ENCODE measurements at places on chromosomes 2 and 18.

DNA sequence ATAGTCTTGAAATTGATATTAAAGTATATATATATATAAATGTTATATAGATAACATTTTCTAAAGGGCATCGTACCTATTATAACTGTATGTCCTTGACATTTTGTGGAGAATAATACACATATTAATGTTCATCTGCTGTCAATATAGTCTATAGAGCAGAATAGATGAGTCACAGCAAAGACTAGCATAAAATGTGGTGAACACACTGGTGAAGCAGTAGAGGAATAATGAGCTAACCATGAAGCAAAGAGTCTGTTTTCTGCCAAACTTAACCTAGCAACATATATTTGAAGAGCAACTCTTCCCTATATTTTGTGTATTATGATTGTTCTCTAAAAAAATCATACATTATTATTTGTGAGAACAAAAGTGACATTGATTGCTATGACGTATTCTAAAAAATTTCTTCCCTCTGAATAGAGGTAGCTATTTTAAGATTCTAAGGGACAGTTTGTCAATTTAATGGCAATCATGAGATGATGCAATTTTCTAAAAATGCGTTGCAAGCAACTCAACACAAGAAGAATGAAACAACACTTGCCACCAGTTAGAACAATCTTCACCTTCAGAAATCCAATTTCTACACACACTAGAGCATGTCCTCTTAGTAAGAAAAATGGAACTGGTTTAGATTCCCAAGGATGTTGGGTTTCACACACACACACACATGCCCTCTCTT, 22.0 kb downstream of the DOCK10 start:
- DNase-seq: no peak

GRCh38 chr2:145079641-145080040, 559.7 kb upstream of the ZEB2 start:
- DNase-seq: no peak

DNA sequence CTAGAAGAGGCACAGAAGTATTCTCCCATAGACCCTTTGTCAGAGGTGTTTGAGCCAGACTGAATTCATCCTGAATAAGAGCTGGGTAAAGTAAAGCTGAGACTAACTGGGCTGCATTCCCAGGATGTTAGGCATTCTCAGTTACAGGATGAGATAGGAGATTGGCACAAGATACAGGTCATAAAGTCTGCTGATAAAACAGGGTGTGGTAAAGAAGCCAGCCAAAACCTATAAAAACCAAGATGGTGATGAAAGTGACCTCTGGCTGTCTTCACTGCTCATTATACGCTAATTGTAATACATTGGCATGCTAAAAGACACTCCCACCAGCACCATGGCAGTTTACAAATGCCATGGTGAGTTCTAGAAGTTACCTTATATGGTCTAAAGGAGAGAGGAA, 364.9 kb upstream of the TMEFF2 start:
- no peak for DNase-seq

- no peak for DNase-seq
Measured at GRCh38 chr2:20568501-20569463, 82.1 kb downstream of the HS1BP3 start.

DNA sequence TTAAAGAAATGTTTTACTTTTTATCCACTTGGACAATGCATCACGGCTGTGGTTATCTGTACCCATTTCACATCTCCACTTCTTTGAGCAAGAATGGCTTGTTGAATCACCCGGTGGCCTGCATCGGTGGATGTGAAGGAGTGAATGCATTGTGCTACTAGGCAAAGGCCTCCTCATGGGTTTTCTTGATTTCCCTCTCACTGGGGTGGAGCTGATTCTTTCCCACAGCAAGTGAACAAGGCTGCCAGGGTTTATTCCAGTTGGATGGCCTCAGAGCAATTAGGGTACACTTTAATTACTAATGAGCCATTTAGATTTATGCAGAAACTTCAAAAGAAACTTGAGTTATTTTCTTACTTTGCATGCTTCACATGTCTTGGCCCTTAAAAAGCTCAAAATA, 387.1 kb downstream of the RND3 start:
- DNase-seq: no peak

DNA sequence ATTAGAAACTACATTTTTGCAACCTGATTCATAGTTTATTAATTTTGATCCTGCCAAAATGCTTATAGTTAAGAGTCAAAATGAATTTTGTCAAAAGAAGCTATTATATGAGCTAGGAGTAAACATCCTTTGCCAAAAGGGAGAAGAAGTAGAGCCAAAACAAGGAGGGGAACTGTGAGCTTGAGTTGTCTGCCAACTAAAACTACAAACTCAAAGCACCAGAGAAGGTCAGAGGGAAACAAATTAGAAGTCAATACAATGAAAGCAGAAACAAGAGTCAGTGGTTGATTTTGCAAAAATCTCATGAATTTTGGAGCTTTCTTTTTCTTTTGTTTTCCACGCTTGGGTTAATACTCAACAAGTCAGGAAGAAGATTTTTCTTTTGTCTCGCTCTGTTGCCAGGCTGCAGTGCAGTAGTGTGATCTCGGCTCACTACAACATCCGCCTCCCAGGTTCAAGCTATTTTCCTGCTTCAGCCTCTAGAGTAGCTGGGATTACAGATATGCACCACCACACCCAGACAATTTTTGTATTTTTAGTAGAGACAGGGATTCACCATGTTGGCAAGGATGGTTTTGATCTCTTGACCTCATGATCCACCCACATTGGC, 508.5 kb downstream of the RIT2 start:
- DNase-seq: no peak

DNA sequence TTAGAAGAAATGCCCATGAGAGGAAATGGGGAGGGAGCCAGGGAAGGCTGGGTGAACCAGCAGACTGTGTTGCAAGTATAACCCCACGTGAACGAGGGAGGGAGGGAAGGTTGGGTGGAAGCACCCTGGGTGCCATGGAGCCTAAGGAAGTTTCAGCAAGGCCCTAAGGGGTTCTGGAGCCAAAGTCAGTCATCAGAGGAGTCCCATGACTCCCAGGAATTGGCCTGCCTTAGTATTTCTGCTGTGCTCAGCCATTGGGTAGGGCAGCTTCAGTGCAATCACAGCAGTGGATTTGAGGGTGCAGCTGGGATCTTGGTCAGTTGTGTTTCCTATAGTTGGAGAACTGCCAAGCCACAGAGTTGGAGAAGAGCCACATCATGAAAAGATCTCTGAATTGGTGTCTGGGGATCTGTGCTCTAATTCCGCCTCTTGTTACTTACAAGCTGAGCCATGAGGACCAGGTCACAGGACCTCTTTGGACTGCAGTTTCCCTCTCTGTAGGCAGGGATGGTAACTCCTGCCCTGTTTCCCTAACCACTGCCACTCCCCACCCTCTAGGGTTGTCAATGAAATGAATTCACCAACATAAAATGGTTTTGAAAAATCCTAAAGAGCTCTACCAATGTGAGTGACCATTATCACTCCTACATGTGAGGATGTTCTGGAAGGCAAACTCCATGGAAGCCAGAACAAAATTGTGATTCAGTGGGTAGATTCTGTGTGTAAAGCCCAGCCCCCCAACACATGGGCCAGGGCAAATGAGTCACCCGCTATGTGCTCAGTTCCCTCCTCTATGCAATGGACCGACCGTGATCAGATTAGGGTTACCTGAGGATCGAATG, 108.9 kb downstream of the CLIP4 start:
- DNase-seq: no peak

DNA sequence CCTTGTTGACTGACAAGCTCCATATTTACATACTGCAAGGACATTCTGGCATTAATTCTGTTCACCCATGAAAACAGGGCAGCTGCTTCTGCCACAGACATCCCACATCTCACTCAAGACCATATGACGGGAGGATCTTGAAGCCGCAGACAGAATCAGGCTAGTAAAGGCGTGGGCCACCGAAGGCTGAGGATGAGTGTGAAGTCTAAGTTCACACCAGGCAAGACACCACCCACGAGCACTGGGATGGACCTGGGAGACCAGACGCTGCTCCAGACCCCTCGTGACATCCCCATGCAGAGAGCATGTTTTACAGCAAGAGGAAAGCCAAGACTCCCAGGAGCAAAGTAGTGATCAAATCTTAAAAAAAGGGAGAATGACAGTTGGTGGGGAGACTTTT, 3.2 kb downstream of the FHL2 start:
- no peak for DNase-seq

DNA sequence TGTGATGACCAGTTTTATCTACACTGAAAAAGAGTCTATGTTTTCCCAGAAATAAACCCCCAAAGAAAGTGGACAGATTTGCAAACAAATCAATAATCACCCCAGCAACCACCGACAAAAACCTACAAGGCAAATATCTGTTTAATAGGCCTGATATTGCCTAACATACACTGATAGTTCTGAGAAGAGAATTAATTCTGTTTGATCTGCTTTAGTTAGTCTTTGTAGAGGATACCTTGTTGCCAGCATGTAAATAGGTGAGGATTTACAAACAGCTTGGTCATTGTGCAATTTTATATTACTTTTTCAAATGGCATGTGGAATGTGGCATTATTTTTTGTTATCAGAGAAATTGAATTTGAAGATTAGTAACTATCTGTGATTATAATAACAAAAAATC, 86.5 kb downstream of the DCC start:
- DNase-seq: no peak

GRCh38 chr2:191679818-191680600, 2.1 kb downstream of the NABP1 start:
- no peak for DNase-seq

DNA sequence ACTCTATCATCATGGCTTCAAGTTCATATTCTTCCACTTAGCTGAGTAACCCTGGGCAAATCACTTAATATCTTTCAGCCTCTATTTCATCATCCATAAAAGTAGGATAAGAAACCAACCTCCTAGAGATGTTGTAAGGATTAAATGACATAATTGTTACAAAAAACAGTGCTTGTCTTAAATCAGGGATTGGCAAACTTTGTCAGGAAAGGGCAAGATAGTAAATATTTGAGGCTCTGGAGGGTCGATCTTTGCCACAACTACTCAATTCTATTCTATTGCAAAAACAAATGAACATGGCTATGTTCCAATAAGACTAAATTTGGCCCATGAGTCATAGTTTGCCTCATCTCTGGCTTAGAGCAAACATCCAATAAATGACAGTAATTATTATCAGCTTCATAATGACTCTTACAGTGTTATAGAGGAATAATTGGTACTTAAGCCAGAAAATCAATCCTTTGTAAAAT, 184.7 kb downstream of the SATB2 start:
- no peak for DNase-seq

- DNase-seq: no peak
Measured at GRCh38 chr2:55047677-55048299, 2.5 kb downstream of the RTN4 start.

GRCh38 chr2:143960177-143960576, 559.7 kb downstream of the ZEB2 start:
- no peak for DNase-seq

- no peak for DNase-seq
Measured at GRCh38 chr2:120472891-120473309, 127.0 kb downstream of the INHBB start.

GRCh38 chr2:9665898-9666297, 35.1 kb upstream of the YWHAQ start:
- DNase-seq: no peak

DNA sequence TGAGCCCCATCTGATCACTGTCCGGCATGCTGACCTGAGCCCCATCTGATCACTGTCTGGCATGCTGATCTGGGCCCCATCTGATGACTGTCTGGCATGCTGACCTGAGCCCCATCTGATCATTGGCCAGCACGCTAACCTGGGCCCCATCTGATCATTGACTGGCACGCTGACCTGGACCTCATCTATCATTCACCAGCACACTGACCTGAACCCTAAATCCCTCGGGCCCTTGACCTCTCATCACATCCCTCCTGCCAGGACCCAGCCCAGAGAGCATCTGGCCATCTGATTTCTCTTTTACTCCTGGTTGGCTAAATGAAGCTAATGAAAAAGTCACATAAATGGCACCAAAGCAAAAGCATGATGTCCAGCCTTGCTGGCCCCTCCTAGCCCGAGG, 207.1 kb downstream of the NDUFA10 start:
- no peak for DNase-seq

DNA sequence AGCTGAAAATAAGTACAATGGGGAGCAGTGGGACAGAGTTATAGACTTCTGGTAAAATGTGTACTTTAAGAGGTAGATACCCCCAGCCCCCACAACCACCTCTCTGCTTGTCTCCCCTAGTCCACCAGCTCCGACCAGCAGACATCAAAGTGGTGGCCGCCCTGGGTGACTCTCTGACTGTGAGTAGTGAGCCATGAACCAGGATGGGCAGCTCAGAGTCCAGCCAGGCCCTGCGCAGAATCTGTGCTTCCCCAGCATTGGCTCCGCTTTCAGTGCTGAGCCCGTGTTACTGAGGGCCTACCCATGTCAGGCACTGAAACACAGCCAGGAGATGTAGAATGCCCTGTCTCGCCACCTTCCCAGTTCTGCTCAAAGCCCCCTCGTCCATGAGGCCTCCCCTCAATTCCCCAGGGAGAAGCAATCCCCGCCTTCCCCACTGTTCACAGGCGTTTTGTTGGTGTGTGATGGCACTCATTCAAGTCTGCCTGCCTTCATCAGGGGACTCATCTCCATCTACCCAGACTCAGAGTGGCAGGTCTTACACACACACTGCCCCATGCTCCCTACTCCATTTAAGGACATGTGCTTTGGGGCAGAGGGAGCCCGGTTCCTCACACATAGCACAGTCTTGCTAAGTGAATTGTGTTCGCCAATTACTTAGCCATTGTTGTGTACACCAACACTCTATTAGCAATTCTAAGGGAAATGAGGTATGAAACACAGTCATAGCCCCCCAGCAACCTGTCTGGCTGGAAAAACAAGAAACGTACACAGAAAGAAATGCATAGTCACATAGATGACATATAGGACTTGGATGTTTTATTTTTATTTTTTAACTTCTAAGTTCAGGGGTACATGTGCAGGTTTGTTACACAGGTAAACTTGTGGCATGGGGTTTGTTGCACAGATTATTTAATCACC, 122.6 kb downstream of the PLB1 start:
- no peak for DNase-seq

GRCh38 chr2:39593439-39594393, 72.0 kb upstream of the TMEM178A start:
- DNase-seq: no peak

- DNase-seq: no peak
Measured at GRCh38 chr2:172374318-172375240, 52.8 kb upstream of the ITGA6 start.

DNA sequence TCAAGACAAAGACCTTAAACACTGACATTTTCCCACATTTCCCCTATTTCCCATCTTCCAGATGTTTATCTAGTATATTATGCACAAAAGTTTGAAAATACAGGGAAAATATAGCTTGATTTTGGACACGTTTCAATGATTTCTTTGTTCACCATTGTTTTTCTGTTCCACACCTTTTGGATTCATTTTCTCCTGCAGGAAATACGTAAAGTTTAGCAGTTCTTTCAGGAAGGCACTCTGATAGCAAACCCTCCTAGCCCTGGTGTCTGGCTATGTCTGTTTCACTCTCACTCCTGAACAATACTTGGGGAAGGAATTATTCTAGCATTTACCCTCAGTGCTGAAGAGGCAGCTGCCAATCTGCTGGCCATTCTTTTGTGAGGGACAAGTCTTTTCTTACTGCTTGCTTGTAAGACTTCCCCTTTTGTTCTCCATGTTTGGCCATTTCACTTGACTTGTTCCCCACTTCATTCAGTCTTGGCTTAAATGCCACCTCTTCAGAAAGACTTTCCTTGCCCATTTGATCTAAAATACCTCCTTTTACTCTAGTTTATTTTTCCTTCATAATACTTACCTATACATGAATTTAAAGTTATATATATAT, 195.4 kb downstream of the RNF152 start:
- no peak for DNase-seq

GRCh38 chr2:170715062-170715931, at the start of gene SP5:
SP5 (plus strand) TSS chr2:170715337; CDS start chr2:170715513, 176 bp downstream.
- no peak for DNase-seq
